ENCODE measurements at places on chromosomes 2 and 18.

GRCh38 chr2:37779611-37780386 is 108.4 kb upstream of the CDC42EP3 start:
- DNase-seq: no peak

- no peak for DNase-seq
Observed at GRCh38 chr18:33918571-33918970, 306.1 kb downstream of the NOL4 start.

GRCh38 chr2:174048243-174048642 is 83.1 kb upstream of the SP3 start:
- DNase-seq: no peak

DNA sequence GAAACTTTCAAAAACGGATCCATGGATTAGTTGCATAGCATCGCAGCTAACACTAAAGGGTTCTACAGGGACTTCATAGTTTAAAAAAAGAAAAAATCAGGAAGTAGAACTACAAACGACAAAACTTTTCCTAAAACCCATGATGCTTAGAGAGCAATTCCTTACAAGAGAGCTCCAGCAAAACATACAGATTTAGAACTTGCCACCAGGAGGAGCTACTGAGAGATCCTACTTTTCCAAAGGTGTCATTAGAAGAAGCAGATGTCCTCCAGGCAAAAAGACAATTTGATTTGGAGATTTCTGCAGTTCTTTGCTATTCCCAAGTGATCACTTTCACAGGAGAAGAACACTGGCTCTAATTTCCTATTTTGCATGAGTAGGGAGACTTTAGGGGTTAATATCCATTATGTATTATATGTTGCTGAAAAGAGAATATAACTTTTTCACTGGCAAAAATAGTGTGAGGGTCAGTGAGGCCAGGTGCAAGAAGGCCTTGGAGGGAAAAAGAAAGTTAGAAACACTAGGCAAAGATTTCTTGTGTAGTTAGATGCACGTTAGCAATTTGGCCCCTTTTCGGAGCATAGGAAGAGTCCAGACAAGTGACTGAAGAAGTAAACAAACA is 436.2 kb downstream of the SUCLG1 start:
- DNase-seq: no peak

- DNase-seq: no peak
Observed at GRCh38 chr2:105873721-105874120, 129.0 kb downstream of the NCK2 start.

- DNase-seq: no peak
Observed at GRCh38 chr2:239033801-239034560, 186.1 kb downstream of the TWIST2 start.

GRCh38 chr18:59661891-59662701 is 35.1 kb downstream of the CCBE1 start:
- DNase-seq: no peak

GRCh38 chr2:165725421-165725820 is 68.6 kb downstream of the GALNT3 start:
- DNase-seq: no peak

DNA sequence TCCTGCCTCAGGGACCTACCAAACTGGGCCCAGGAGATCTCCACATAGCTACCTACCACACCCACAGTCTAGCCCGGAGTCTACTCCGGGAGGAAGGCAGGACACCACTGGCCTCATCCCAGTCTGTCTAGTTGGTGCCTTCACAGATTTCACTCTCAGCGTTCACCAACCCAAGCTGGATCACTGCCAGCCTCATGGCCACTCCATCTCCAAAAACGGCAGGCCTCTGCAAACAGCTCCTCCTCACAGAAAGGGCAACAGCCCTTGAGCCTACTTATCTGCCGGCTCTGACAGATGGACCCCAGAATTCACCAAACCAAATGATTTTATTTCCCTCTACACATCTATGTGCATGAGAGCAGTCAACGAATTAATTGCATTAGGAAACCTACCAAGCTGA is 61.3 kb downstream of the NCKAP5 start:
- no peak for DNase-seq

GRCh38 chr2:29663268-29663667 is 258.1 kb downstream of the ALK start:
- DNase-seq: no peak

- DNase-seq: no peak
Observed at GRCh38 chr2:101047774-101048173, 45.7 kb downstream of the RPL31 start.

DNA sequence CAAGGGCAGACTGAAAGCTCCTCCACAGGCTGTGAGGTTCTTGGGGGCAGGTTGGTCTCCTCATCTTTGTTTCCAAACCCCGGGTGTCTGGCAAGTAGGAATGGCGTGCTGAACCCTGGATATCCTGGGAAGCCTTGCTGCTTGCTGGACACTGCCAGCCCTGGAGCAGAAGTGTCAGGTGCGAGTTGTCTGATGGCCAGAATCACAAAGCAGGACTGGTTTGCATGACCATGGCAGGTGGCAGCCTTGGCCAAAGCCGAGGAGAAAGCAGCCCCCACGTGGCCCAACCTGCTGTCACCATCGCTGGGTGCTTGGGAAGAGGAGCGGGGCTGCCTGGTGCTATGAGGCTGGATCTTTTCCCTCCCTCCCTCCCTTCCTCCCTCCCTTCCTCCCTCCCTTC is 309.5 kb upstream of the HS6ST1 start:
- DNase-seq: no peak

All from hypothalamus (tissue), 51 donors.